NCI-H1694 treated with DMSO at 0.1 percent for 48 hours (cell line): ENCODE measurements at places on chromosomes 7 and 10.

DNA sequence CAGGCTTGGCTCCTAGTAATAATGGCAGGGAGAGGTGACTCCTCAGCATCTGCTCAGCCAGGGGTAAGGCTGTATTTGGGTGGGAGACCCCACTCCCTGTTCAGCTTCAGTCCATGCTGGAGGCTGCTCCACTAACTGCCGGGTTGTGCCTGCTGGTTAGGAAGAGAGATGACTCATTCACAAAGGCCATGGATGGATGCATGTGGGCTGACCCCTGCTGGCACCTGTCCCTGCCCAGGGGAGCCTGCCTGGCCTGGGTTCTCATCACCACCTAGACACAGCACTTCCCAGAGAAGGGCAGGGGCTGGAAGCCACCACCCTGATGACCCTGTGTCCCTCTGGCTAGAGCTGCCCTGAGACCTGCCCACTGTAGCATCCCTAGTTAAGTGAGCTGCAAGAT, 59.0 kb downstream of the VSTM4 start:
- no peak for DNase-seq

- no peak for DNase-seq
Measured at GRCh38 chr10:21510241-21511094, 15.0 kb downstream of the SKIDA1 start.

GRCh38 chr10:3465406-3465891, 292.9 kb upstream of the PITRM1 start:
- DNase-seq = no peak

DNA sequence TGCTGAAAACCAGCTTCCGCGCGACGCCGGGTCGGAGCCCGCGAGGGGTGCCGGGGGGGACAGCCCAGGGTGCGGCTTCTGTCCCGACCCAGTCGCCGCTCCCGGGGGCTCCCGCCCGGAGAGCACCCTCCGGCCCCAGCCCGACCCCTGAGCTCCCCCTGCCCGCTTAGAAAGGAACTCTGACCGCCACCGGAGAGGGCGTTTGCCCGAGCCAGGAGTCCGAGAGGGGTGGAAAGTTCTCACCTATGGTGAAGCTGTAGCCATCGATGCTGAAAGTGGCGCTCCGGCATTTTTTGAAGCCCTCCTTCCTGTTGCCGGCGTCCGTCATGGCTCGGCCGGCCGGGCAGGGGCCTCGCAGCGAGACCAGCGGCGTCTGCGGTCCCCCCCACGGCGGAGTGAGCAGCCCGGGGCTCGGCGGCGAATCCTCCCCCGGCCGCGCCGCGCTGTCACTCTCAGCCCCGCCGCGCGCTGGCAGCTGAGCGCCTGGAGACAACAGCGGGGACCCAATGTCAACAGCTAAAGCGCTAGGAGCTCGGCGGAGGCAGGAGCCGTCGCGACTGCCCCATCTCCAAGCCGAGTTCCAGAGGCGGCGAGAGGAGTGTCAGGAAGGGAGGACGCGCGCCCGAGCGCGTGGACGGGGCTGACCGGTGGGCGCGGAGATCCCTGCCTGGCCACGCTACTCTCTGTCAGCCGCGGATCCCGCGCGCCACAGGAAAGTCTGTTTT, 191.6 kb downstream of the LSM5 start:
- DNase-seq = peak; percentile 30

DNA sequence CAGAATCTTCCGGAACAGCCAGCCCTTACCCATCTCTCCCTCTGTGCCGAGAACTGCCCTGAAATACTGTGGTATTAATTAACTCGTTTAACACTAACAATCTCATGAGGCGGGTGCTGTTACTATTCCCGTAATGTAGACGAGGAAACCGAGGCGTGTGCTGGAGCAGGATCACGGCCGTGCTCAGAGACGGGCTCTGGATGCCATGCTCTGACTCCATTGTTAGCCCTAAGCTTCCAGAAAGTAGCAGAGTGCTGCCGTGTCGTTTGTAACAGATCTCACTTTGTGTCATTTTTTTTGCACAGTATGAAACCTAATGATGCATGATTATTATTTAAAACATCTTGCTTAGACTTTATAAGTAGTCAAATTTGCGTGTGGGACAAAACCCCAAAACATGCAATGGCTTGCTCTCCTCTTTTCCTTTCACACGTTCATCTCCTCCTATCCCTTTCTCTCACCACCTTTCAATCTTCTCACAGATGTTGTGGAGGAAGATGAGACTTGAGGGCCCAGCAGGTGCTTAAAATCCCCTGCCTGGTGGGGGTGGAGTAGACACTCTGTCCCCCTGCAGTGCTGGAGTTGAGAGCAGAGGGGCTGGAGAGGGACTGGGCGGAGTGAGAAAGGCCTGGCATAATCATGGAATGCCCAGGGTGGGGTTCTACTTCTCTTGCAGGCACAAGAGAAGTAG, 482 bp upstream of the ACTR3C start:
- no peak for DNase-seq

DNA sequence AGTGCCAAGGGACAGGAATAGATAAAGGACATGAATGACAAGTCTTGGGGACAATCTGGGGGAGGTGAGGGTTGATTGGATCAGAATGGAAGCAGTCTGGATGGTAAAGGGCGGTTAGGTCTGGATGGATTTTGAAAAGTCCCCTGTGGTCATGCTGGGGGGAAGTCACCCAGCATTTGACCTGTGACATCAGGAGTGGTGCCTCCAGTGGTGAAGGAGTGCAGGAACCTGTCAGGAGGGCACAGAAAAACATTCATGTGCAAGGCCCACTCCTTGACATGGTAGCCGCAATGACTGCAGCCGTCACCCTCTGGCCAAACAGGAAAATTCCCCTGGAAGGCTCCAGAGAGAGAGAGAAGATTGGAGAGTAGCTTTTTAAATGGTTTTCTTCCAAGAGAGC, 304.8 kb downstream of the GFRA1 start:
- no peak for DNase-seq

DNA sequence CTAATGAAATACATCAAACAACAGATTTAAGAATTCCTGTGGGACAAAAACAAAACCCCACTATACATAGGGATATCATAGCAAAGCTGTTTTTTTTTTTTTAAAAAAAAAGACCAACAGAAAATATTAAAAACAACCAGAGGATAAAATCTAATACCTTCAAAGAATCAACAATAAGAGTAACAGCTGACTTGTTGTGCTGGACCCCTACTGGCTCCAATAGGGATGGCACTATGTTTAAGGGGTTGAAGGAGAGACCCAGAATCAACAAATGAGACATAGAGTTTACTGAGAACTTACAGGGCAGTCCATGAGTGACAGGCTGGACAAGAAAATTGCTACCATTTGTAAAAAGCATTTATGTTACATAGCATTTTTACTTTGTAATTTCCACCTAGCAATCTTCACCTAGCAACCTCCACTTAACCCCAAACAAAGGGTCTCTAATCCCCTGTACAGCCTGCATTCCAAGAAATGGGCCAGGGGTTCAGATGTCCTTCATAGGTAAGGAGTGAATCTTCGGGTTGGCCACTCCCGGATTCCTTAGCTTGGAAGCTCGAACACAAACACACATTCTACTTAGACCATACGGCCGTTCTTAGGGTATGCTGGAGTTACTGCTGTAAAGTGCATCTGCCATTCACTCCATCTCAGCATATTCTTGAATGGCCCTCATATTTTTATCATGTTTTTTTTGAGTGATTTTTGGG, 25.8 kb downstream of the ASZ1 start:
- DNase-seq = no peak

DNA sequence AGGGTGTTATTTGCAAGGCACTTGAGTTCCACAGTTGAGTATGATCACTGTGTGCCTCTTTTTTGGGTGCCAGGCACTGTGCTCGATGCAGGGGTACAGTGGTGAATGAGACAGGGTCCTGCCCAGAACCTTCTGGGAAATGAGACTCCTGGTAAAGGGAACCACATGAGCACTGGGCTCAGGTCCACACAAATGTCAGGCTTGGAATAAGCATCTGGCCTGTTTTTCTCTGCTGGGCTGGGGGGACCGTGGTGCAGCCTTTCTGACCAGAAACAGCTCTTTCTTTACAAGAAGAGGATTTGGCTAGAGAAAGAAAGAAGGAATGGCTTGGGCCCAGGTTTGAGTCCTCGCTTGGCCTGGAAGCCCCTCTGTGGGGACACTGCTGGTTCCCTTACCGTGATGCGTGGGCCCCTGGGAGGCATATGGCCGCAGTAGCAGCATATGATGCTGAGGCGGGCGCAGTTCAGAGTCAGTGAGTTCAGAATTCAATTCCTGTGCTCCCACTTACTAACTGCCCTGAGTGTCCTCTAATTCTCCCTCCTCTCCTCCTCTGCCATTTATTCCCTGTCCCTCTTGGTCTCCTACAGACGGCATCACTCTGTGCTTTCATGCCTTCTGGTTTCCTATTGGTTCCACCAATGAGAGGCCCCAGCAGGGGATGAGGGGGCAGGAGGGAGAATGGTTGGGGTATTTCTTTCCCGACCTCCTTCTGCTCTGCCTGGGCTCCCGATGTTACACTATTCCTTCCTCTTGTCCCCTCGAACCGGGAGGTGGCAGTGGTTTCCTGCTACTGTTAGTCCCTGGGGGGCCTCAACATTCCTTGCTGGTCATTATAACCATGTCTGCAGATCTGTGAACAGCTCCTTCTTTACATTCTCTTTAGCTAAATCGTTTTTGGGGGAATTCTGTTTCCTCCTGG, 9.6 kb upstream of the KCP start:
- DNase-seq = no peak

GRCh38 chr7:143015084-143015483, 11.8 kb downstream of the OR9A2 start:
- no peak for DNase-seq

- DNase-seq = no peak
Measured at GRCh38 chr10:127907411-127908105, 655 bp downstream of the PTPRE start.

GRCh38 chr10:113283189-113283588, 269.7 kb upstream of the HABP2 start:
- DNase-seq = no peak

DNA sequence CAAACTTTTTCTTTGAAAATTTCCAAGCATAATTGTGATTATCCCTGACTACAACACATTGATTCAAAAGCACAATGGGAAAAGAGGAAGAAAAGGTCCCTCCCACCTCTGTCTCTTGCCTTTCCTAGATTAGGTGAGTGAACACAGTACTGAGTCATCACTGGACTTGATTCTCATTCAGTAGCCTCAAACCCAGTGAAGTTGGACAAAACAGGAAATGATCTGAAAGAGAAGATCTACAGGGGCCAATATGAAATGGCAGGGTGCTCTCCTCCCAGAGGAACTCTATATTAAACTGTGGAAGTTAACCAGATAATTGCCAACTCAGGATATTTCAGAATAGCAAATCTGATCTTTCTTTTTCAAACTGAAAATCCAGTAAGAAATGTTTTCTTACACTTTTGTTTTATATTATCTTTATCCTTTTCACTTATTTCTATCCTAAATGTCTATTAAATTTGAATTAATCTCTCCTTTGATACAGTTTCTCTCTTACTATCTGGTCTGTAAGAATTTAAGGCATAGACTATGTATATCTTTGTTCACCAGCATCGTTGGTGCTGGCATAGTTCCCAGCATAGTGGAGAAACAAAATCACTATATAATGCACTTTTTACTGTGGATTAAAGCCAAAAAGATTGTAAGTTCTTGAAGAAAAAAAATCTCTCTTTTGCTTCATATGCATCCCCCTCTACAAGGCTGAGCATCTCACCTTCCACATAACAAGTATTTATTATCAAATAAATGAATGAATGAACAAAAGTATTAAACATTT, 41.4 kb upstream of the IKZF1 start:
- no peak for DNase-seq

GRCh38 chr10:75978213-75978612, 546.8 kb downstream of the LRMDA start:
- no peak for DNase-seq

GRCh38 chr7:114085313-114085591, 166.4 kb upstream of the PPP1R3A start:
- DNase-seq = no peak

DNA sequence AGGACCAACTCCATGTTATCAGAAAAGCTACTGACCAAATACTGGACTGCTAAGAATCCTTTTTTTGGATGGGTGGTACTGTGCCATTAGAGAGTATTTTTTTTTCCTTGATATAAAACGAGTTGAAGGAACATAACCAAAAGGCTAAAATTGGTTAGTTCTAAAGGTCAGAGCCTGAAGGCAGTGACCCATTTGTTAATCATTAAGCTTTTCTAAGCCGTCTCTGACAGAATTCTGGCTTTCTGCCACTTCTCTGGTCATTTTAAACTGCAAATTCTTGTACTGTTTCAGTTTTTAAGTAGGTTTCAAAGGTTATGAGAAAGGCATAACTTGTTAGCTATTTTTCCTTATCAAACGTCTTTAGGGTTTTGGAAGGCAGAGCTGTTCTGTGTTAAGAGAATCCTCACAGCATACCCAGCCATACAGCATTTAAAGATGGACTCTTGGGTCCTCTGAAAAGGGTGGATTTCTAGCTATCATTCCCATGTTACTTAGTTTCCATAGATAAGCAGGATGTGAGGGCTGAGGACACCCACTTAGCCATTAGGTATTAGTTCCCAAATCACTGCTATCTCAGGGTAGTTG, 196.8 kb downstream of the RNLS start:
- no peak for DNase-seq

DNA sequence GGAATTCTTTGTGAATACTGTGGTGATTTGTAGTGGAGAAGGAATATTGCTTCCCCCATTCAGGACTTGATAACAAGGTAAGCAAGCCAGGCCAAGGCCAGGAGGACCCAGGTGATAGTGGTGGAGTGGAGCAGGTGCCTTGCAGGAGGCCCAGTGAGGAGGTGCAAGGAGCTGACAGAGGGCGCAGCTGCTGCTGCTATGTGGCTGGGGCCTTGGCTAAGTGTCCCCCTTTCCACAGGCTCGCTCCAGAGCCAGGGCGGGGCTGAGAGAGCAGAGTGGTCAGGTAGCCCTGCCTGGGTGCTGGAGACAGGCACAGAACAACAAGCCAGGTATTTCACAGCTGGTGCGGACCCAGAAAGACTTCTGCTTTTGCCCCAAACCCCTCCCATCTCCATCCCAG, 162.9 kb downstream of the EGFR start:
- no peak for DNase-seq

DNA sequence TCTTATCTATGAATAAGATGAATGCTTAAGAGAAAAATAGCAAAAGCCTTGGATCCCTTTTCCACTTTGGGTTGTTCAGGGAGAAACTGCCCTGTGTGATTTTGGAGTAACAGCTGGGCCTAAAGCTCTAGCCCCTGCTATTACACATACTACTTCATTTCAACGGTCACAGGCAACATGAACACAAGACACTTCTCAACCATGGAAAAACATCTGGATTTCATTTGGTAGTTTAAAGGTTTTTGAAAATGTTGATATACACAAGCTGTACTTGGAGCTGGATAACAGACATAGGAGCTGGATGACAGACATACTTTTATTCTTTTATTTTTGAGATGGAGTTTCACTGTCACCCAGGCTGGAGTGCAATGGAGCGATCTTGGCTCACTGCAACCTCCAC, 2.7 kb upstream of the CHUK start:
- DNase-seq = no peak

GRCh38 chr7:29017713-29018112, 59.6 kb upstream of the TRIL start:
- DNase-seq = no peak

DNA sequence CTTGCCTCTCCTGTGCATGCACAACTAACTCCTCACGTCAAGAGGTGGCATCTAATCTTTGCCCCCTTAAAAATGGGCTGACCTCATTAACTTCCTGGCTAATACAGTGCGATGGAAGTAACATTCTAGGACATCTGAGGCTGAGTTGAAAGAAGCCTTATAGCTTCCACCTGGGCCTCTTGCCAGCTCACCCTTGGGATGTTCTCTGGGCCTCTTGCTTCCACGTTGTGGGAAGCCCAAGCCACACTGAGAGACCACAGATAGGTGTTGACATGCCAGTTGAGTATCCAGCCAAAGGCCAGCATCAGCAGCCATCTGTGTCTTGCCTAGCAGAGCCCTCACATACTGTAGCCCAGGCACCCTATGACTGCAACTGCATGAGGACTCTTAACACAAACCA, 60.8 kb upstream of the GDF10 start:
- no peak for DNase-seq
